Fibroblast of skin of left quadriceps (primary cell): ENCODE measurements at places on chromosomes 7 and 10.

DNA sequence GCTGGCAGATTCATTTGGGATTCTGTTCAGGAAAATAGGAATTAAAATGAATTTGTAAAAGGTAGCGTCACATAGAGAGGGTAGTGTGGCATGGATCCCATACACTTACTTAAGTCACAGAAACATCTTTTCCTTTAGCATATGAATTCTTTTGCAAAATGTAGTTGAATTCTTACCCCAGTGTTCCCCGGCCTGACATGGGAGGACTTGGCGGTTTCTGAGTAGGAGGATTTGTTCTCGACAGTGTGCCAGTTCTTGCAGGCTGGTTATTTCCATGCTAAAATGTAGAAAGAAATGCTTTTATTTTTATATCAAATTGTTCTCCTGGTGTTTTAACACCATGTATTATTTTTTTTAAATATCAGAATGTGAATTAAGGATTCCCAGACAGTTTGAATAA is 72.6 kb downstream of the PDSS1 start:
- DNase-seq: no peak

DNA sequence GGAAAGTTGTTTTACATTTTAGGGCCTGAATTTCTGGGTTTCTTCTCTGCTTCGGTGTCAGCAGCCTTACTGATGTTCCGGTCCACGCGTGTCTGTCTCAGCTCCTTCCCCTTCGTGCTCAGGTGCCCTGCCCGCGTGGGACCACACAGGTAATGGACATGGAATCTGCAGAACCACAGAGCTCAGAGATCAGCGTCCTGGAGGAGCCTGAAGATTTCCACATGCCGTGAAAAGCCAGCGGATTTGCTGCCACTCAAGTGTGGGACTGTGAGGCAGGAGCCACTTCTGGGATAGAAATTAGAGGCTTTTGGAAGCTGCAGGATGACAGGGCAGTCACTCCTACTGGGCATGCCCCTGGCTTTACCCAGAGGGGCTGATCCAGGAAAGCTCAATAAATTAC is 666.1 kb upstream of the FOXK1 start:
- DNase-seq: no peak

DNA sequence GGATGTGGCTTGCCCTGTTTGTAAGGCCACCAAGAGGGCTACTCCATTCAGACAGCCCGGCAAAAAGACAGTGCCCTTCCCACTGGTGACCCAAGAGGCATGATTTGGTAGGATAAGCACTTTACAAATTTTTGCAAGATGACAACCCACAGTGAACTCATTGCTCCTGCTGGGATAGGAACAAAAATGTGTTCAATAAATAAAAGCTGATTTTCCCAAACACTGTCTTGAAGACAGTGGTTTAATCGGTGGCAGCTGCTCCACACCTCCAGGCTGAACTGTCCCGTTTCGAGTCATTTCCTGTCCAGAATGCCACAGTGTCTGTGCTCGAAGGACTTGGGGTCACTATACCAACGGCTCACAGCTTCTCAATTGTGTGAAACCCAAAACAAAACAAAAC is 45.1 kb upstream of the NPTX2 start:
- no peak for DNase-seq

DNA sequence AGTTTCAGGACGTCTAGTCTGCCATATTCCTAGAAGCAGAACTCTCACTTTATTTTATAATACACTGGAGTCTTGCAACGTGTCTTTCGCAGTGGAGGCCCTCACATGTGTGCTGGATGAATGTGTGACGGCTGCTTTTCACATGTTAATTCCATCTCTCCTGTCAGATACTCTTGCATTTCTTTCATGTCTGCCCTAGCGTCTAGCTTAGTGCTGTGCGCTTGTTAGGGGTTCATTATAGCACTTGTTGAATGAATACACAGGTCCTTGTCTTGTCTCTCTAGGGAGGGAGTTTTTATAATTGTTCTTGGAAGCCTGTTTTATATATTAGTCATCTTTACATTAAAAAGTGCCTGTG is 94.4 kb downstream of the MAP3K8 start:
- no peak for DNase-seq

- no peak for DNase-seq
Observed at GRCh38 chr10:131267814-131268095, 43.8 kb downstream of the TCERG1L start.

GRCh38 chr7:140159497-140159896 is 17.3 kb downstream of the KDM7A start:
- peak; percentile 42 for DNase-seq

- no peak for DNase-seq
Observed at GRCh38 chr7:45563401-45563800, 10.8 kb upstream of the ADCY1 start.

GRCh38 chr7:128443831-128444600 is 11.7 kb upstream of the HILPDA start:
- no peak for DNase-seq

DNA sequence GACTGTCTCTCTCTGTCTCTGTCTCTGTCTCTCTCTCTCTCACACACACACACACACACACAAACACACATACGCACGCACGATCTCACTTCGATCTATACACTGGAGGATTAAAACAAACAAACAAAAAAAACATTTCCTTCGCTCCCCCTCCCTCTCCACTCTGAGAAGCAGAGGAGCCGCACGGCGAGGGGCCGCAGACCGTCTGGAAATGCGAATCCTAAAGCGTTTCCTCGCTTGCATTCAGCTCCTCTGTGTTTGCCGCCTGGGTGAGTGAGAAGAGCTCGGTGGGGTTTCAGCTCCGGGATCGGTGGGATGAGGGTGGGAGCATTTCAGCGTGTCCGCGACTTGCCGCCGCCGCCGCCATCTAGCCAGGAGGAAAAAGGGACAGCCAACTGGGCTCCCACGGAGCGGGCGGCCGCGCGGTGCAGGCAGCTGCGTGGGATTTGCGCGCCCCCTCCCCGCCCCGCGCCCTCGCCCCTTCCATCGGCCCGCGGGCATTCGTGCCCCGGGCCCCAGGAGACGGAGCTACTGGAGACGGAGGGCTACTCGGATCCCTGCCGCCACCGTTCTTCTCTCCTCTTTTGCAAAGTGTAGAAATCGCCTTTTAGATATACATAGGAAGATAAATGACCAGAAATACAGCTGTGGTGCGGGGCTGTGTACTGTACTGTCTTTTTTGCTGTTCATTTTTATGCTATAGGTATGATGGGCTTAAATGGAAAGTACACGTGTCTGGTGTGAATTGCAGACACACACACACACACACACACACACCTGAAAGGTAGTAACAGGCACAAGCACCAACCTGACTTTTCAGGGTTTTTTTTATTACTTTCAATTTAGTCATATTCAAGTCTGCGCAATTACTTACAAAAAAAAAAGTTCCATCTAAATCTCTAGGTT is 581 bp downstream of the PTPRZ1 start:
- DNase-seq: no peak

GRCh38 chr7:31651234-31652062 is 35.6 kb upstream of the PPP1R17 start:
- DNase-seq: no peak

- DNase-seq: no peak
Observed at GRCh38 chr10:51471271-51471670, 228.1 kb downstream of the CSTF2T start.

DNA sequence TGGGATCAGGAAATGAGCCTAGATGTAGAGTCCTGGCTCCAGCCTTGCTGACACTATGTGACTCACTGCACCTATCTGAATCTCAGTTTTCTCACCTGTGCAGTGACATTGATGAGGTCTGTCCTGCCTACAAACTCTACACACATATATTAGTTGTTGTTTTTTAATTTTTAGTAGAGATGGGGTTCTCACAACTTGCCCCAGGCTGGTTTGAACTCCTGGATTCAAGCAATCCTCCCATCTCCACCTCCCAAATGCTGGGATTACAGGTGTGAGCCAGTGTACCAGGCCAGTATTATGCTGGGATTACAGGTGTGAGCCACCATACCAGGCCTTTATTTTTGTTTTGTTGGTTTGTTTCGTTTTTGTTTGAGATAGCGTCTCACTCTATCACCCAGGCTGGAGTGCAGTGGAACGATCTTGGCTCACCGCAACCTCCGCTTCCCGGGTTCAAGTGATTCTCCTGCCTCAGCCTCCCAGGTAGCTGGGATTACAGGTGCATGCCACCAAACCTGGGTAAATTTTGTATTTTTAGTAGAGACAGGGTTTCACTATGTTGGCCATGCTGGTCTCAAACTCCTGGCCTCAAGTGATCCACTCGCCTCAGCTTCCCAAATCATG is 11.8 kb upstream of the DDIT4 start:
- no peak for DNase-seq

- DNase-seq: no peak
Observed at GRCh38 chr10:79346388-79347225, 662 bp upstream of the PPIF start.

DNA sequence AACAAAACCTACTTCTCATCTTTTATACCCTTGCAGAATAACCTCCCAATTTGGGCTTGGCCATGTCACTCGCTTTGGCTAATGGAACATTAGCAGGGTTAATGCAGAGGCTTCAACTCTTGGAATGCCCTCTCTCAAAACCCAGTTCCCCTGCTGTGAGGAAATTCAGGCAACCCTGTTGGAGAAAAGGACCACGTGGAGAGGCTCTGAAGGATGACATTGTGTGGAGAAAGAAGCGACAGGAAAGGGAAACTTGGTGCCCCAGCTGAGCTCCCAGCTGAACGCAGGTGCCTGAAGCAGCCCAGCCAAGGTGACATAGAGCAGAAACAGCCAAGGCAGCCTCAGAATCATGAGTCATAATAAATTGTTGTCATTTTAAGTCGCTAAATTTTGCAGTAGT is 214.2 kb upstream of the GHITM start:
- no peak for DNase-seq

DNA sequence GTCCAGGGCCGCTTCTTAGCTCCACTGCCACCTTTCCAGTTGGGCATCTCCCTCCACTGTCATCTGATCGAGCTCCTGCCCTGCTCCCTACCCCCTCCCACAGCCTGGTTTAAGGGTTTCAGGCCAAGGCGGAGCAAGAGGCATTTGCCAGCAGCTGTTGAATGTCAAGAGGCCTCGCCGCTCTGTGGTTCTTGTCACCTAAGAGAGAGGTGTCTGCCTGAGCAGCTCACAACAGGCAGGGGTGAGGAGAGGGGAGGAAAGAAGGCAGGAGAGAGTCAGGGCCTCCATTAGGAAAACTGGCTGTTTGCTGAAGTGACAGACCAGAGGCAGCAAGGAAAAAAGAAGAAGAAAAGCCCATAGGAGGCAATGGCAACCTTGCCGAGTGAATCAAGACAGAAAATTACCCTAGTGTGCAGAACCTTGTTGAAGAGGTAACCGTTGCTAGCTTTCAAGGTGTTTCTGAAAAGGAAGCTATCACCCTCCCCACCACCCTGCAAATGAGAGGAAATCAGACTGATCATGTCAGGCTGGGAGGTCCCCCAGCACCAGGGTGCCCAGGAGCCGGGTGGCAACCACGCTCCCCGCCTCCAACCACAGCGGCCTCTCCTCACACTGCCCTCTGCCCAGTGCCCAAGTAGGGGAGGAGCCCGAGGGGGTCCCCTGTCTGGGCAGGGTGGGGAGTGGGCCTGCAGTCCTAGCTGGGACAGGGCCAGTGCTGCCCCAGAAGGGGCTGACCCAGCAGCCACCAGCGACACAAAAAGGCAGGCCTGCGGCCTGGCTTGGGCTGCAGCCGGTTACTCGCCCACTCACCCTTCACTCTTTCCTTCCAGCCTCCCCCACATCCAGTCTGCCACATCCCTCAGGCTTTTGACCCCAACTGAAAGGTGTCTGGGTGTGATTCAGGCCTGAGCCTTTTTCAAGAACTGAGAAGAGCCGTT is 7.1 kb downstream of the GATA3 start:
- DNase-seq: no peak

DNA sequence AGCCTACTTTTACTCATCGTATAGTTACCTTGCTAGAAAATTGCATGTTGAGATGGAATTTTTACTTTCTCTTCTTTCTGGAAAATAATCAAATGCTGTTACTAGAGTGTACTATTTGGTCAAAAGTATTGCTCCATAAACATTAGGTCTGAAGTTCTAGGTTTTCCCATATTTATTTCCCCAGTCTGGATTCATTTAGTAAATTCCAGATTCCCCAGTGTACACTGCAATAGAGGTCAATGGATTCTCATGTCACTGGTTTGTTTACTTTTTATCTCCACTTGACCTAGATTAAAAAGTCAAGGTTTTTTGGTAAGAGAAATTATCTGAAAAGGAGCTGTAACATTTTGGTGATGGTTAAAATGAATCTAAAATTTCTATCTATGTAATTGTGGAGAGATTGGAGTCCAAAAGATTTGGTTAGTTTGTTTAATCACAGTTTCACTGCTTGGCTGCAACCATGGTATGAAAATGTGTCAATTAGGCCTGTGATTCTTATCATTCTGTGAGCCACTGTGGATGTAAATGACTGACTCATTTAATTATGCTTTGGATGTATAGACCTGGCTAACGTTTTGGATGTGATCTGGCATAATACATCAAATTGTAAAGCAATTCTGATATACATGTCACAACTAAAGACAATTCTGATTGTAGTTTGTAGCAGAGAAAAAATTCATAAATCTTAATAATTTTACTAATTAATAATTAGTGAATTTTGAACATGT is 32.7 kb upstream of the STEAP4 start:
- DNase-seq: no peak
